ENCODE measurements at places on chromosomes 11 and 22.

DNA sequence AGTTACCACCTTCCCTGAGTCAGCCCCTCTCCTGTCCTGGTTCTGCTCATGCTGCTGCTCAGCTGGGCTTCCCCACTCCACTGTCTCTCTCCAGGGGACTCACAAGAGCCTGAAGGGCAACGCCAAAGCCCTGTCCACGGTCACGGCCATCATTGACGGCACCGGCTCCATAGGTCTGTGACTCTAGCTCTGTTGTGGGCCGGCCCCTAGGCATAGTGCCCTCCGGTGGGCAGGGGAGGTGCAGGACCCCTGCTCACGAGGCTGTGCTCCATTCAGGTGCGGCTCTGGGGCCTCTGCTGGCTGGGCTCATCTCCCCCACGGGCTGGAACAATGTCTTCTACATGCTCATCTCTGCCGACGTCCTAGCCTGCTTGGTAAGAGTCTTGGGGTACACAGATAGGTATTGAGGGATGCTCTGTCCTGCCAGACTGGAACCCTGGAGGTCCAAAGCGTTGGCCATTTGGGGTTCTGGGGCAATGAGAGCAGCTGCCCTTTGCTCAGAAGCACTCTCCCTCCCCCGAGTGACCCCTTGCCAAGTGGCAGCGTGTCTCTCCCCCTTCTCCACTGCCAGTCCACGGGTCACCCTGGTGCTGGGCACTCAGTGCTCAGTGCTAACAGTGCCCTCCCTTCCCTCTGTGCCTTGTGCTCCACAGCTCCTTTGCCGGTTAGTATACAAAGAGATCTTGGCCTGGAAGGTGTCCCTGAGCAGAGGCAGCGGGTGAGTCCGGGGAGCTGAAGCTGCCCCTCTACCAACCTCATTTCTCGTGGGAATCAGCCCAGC, 22.4 kb downstream of the SLC37A2 start:
- DNase-seq: no peak

DNA sequence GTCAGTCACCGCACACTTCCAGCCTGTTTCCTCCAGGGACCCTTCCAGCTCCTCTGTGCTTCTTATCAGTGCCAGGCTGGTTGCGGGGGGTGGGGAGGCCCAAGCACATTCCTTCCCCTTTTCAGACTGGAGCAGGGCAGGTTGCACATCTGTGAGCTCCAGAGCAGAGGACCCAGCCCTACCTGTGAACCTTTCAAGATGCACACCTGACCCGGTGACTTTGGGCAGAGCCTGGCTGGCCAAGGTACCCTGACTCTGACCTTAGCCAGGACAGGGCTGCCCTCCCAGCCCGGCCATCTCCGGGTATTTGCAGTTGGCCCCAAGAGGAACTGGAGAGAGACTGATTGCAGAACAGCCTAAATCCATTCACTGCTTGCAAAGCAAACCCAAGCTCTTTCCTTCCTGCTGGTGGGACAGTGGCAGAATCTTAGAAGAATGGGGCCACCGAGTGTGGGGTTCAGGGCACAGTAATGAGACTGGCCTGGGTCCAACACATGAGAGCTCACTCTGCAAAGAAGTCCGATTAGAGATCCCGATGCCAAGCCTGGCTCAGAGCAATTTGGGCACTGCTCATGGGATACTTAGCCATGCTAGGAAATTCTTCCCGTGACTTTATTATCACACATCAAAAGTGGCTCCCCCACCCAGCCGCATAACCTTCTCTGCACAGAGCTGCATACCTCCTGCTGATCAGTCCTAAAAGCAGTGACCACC, 64.7 kb upstream of the CCND1 start:
- DNase-seq: no peak

- no peak for DNase-seq
Measured at GRCh38 chr11:17272801-17273200, 3.7 kb upstream of the NUCB2 start.

DNA sequence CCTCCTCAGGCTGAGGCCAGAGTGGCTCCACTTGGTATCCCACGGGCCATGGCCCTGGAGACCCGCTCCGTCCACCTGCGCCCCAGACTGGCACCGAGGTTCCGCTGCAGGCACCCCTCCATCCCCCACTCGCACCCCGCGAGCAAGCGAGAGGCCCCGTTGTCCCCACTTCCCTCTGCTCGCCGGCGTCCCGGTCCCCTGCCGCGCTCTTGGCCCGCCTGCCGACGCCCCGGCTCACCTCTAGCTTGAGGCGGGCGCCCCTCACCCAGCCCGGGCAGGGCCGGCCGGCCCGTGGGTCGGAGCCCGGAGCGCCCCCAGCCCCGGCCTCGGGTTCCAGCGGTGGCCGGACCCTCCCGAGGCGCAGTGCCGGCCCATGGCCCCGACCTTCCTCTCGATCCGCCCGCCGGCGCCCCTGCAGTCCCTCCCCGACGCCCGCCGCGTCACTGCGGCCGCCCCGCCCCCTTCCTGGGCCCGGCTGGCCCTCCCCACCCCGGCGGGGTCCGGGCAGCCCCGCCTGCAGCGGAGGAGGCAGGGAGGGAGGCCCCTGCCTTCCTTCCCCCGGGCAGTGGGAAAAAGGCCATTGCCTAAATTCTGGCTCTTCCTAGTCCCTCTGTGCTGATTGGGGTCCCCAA, at the start of gene PITPNM1:
TSS of gene PITPNM1 (minus strand) at position 414 of the 632 bp plus-strand sequence. CDS start 1,183 bp downstream, outside the sequence.
- DNase-seq: peak; percentile 34

DNA sequence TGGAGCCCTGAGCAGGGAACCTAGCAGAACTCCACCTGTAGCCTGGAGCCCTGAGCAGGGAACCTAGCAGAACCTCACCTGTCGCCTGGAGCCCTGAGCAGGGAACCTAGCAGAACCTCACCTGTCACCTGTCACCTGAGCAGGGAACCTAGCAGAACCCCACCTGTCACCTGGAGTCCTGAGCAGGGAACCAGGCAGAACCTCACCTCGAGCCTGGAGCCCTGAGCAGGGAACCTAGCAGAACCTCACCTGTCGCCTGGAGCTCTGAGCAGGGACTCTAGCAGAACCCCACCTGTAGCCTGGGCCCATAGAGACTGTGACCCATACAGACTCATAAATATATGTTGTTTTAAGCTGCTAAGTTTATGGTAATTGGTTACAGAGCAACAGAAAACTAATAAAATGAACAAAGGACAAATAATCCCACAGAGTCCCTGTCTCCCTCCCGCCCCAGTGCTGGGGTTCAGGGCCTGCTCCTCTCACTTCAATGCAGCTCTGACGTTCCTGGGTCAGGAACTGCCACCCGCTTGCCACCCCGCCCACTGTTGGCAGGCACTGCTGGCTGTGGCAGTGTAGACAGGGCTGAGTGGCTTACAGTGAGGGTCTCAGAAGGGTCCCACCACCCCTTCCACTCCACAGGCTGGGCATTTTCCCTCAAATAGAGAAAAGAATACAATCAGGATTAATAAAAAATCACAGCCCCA, 259.1 kb downstream of the TBC1D22A start:
- no peak for DNase-seq

Measured in D721Med (cell line).